ENCODE measurements at places on chromosomes 1 and 21.

DNA sequence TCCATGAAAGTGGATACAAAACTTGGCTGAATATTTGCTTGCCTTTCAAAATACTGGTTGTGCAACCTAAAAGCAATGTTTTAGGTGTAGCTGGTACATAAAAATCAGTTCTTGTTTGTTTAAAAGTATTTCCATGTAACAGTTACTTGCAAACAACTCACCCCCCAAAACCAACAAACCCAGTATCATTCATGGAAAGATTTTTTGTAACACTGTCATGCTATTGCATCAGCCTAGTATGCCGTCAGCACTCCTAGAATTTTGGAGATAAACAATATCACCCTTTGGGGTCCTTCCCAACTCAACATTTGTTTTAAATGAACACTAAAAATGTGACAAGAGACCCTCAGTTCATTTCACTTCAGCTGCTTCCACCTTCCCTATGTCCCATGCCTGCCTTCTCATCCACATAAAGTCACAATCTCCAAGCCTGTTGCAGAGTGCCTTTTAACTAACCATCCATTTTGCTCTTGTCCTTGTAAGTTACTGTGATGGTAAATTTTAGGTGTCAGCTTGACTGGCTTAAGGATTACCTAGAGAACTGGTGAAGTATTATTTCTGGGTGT lies 425.3 kb downstream of the DUSP10 start:
- peak; percentile 79 for DNase-seq

DNA sequence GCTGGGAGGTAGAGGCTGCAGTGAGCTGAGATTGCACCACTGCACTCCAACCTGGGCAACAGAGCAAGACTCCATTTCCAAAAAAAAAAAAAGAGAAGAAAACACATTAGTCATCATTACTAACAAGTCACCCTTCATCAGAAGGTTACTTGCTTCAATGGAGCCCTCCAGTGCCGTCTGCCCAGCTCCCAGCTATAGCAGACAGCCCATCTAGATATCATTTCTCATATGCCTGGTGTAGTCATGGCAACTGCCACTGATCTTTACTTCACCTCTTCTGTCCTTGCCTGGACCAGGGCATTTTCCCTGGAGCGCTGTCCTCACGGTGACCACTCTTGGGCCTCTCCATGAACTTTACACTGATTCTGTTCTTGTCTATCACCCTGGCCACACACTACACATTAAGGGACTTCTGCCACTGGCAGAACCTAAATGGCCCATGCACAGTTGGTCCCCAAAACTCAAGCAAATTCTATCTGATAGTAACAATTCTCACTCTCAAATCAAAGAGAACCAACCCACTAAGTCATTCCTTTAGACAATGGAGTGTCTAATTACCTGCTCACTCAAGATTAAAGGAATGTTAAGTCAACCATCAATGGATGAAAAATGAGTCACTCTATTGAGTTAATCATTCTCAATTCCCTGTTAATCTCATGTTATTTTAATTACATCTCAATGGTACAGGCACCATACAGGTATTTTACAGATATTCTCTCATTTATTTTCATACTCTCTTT lies 12.9 kb downstream of the GPA33 start:
- DNase-seq, result no peak

GRCh38 chr1:76230842-76231281 lies 156.3 kb downstream of the ST6GALNAC3 start:
- no peak for DNase-seq

GRCh38 chr1:60825593-60825992 lies 256.8 kb upstream of the NFIA start:
- DNase-seq, result no peak

- peak; percentile 91 for DNase-seq
Observed at GRCh38 chr1:156896490-156897033, 3.0 kb downstream of the PEAR1 start.
